ENCODE measurements at places on chromosomes 1 and 21. TPM values are rescaled to one million over a fixed set of nuclear protein-coding genes. Genes with fewer than 3 reads are reported as not detected.

The CFAP410 gene
- polyA plus RNA-seq, result 40.6 TPM

The TBX19 gene
- 2.2 TPM for polyA plus RNA-seq

The FAM72D gene
- polyA plus RNA-seq, result not detected

The LENEP gene
- not detected for polyA plus RNA-seq

The CADM3 gene
- not detected for polyA plus RNA-seq

GRCh38 chr1:91130256-91130985 is 108.6 kb upstream of the ZNF644 start:
- no peak for DNase-seq

- no peak for DNase-seq
These were observed 33.9 kb downstream of the WDR4 start for GRCh38 chr21:42845296-42845965.

- DNase-seq, result no peak
These were observed 694 bp downstream of the TMEM167B start for GRCh38 chr1:109091078-109091838.

DNA sequence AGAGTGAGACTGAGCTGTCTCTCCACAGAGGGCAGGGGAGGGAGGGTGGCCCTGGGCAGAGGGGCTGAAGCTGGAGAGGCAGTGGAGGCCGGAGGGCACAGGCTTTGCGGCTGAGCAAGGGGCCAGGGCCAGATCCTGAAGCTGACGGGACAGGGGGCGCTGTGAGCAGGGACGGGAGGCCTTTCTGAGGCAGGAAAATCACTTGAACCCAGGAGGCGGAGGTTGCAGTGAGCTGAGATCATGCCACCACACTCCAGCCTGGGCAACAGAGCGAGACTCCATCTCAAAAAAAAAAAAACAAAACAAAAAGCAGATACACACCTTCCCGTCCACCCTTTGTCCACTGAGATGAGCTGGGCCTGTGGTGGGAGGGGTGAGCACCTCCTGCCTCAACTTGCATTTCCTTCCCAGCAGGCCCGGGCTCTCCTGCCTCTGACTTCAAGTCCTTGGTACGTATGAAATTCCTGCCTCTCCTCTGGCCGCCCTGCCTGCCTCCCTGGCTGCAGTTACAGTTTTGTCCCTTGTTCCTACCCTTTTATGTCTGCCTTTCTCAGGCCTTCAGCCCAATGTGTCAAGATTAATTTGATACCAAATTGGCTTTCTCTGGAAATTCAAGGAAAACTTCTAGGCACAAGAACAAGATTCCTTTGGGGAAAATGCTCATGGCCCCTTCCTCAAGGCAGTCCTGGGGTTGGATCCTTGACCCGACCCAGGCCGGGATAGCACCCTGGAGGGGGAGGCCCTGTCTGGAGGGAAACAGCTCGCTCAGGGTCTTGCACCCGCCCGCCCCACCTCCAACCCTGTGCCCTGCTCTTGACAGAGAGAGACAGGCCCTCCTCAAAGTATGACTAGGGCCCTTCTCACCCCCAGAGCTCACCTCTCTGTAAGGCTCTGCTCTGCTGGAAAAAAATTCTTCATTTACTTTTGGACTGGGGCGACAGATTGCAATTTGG is 11.2 kb upstream of the ADAMTSL4 start:
- DNase-seq, result no peak

DNA sequence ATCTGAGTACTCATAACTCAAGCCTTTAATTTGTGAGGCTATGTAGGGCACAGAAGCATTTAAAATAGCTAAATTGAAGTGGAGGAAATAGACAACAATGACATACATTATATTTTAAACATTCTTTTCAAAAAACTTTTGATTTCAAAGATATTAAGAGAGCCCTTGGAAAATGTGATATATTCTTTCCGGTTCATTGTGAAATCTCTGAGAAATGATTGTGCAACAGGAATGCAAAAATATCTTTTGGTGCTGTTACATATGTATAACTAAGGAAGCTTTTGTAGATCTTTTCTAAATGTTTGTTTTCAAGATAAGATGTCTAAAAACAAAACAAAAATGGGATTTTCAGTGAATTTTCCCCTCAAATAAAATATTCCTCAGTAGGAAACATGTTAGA is 185.2 kb downstream of the LEPR start:
- no peak for DNase-seq

DNA sequence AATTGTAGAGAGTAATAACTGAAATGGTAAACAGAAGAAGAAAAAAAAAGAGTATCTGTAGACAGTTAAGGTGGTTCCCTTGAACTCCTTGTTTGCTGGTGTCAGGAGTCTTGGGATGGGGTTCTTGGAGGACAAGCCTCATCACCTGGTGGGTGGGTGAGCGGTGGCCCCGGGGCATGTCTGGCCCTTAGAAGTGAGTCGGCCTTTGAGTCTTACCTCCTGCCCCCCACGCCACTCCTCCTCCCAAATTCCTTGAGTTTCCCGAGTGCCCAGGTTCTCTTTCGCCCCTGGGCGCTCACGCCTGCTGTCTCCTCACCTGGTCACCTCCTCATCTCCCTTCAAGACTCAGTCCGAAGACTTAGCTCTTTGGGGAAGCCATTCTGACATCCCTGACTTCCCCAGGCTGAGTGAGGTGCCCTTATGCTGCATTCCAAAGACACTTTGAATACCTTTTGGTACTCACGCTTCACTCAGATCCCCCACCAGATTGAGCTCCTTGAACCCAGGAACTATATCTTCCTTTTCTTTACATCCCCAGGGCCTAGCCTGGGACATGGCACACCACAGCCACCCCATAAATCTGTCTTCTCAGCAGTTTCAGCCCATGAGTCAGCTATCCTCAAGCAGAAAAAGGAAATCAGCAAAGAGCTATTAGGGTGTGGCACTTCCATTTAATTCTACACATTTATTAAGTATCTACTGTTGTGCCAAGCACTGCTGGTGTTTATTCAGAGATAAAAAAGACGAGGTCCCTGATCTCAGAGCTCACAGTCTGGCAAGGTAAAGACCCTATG is 13.5 kb upstream of the IKBKE start:
- no peak for DNase-seq

GRCh38 chr1:53180226-53180625 is 16.4 kb upstream of the CPT2 start:
- DNase-seq, result no peak

- no peak for DNase-seq
These were observed 61.9 kb downstream of the ERG start for GRCh38 chr21:38436341-38436740.

GRCh38 chr1:242454262-242455051 is 70.0 kb downstream of the PLD5 start:
- no peak for DNase-seq

DNA sequence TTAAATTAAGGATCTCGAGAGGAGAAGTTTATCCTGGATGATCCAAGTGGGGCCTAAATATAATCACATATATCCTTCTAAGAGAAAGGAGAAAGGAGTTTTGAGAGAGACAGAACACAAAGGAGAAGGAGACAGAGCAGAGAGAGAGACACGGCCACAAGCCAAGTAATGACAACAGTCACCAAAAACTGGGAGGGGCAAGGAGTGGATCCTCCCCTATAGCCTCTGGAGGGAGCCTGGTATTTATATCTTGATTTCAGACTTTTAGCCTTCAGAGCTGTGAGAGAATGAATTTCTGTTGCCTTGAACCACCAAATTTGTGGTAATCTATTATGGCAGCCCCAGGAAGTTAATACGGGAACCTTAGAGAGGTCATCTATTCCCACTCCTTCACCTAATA is 49.5 kb upstream of the CD1D start:
- DNase-seq, result no peak

- no peak for DNase-seq
These were observed 5.7 kb downstream of the IPO9 start for GRCh38 chr1:201834621-201835020.

DNA sequence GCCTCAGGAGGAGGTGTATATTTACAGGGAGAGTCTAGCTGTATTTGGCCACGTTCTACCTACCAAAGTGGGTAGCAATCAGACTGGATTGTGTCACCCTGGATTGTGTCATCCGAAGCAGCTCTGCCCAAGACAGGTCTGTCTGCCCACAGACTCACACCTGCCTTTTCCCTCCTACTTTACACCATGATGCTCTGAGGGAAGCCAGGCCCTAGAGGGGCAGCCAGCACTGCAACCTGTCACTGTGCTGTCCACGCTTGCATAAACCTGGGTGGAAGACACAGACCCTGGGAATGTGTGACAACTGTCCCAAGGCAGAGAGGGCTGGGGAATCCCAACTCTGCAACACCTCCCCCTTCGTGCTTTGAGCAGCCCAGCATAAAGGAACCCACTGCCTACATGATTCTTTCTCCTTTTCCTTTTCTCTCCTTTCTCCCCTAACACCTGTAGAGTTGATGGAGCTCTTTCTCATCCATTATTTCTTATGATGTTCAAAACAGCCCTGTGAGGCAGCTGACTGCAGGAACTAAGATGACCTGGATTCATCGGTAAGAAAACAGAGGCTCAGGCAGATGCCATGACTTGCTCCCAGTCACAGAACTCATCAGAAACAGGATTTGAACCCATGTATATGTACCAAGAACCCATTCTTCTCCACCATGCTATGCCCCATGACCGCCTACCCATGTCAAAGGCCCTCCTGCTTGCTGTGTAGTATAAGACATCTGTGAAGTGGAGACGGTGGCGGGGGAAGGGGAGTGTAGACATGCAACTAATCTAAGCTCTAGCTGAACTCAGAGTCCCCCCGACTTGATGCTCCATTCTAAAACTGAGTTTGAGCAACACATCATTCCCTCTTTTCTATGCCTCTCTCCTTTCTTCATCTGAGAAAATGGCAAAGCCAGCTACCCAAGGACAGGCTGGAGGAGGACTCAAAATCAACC is 55.9 kb downstream of the ITPKB start:
- DNase-seq, result no peak

DNA sequence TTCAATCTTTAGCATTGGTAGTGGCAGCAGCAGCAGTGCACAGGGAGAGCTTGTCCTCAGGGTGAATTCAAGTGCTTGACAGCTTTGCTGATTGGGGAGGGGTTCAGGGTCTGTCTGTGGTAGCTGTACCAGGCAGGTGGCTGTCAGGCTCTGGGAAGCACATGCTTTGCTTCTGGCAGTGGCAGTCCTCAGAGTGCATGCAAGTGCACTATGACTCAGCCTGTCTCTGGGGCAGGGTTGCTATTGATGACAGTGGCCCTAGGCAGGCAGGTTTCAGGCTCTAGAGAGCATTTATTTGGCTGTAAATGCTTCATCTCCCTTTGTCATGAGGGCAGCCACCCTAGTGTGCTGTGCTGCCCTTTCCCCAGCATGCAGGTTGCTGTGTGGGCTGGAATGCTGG is 251.9 kb upstream of the LRRC7 start:
- no peak for DNase-seq

DNA sequence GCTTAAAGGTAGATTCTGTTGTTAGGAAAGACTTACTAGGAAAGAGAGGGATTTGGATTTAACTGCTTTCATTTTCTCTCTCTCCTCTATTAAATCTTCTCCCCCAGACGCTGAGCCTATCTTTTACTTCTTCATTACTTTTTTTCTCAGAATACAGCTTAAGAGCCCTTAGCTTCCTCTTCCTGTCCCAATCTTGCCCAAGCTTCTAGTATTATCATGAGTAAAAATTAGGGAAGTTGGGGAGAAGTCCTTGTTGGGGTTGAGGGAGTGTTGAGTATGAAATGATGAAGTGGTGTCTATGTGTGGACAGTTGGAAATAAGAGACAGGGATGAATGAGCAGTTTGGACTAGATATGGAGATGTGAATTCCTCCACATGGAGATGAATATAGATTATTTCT is 35.0 kb downstream of the ACP6 start:
- no peak for DNase-seq

GRCh38 chr1:86375688-86376087 is 20.4 kb downstream of the ODF2L start:
- no peak for DNase-seq
